ENCODE measurements at places on chromosomes 16 and 17. TPM values are rescaled to one million over a fixed set of nuclear protein-coding genes. Genes with fewer than 3 reads are reported as not detected.

Gene TMIGD1
- total RNA-seq = not detected

Gene VTN
- total RNA-seq = 3.4 TPM

Gene PIGL
- 17.5 TPM for total RNA-seq

Gene RNF167
- 16.9 TPM for total RNA-seq

Gene WSCD1
- 0.05 TPM for total RNA-seq

Gene NOTUM
- total RNA-seq = not detected

Gene C16orf89
- total RNA-seq = not detected

Gene ABCC6
- total RNA-seq = 0.59 TPM

Gene ESRP2
- under 0.01 TPM for total RNA-seq

Gene ZNF768
- 16.0 TPM for total RNA-seq

Gene SDR42E1
- under 0.01 TPM for total RNA-seq

Gene SLC22A31
- total RNA-seq = 8.6 TPM

Gene CAMKK1
- total RNA-seq = 12.6 TPM

Gene DOC2A
- total RNA-seq = not detected

Gene PRCD
- 1.2 TPM for total RNA-seq

Gene C17orf67
- total RNA-seq = 0.78 TPM

Gene HOXB5
- not detected for total RNA-seq

Gene MYH10
- total RNA-seq = 185 TPM

Gene PIPOX
- 1.7 TPM for total RNA-seq

Gene PRAC2
- not detected for total RNA-seq

Gene KCTD13
- total RNA-seq = 14.3 TPM

Gene C17orf100
- 0.59 TPM for total RNA-seq

Gene WNT3
- 0.65 TPM for total RNA-seq

Gene CD300A
- not detected for total RNA-seq

Gene ACLY
- total RNA-seq = 379 TPM

Gene TP53TG3F
- not detected for total RNA-seq

Gene IL21R
- 0.30 TPM for total RNA-seq

Gene GRB7
- total RNA-seq = not detected

Gene PRSS22
- not detected for total RNA-seq

Gene TMEM204
- total RNA-seq = 4.8 TPM

Gene CHST4
- not detected for total RNA-seq

Gene DHRS7C
- not detected for total RNA-seq

Gene PTX4
- total RNA-seq = not detected

Gene UNC13D
- 0.83 TPM for total RNA-seq

Gene FGF11
- total RNA-seq = 5.3 TPM

Gene TPPP3
- 0.46 TPM for total RNA-seq
